ENCODE measurements at places on chromosomes 6 and 20.
A peak's percentile ranks its signal among the peaks of the same experiment; 100 is the strongest.

GRCh38 chr6:79631693-79632172, 604 bp downstream of the SH3BGRL2 start:
- DNase-seq, result no peak

- no peak for DNase-seq
Measured at GRCh38 chr6:40466986-40467539, 120.1 kb downstream of the LRFN2 start.

GRCh38 chr6:4550227-4550597, 226.0 kb upstream of the CDYL start:
- DNase-seq, result no peak

GRCh38 chr20:46940616-46941015, 46.0 kb downstream of the EYA2 start:
- DNase-seq, result no peak

DNA sequence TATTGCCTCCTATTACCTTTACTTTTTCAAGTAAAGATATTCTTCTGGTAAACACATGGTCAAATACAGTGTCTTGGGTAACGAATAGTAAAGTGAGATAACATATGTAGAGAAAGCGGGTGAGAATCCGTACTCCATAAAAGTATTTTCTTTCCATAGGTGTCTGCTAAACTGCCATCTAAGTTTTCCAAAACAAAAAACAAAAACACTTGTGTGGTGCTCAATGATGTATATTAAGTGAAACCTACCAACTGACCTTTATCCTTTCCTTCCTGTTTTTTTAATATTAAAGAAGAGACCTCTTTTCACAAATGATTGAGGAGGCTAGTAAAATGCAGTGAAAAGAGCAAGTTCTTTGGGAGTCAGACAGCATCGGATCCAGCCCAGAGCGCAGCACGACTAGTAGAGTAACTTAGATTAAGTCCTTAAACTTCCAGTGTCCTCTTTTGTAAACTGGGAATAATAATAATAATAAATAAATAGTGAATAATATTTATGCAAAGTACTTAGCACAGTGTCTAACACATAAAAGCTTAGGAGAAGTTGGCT, 437 bp upstream of the CDKAL1 start:
- DNase-seq, result peak; percentile 2

- peak; percentile 50 for DNase-seq
Measured at GRCh38 chr20:62616728-62617621, 25.3 kb upstream of the SLCO4A1 start.

DNA sequence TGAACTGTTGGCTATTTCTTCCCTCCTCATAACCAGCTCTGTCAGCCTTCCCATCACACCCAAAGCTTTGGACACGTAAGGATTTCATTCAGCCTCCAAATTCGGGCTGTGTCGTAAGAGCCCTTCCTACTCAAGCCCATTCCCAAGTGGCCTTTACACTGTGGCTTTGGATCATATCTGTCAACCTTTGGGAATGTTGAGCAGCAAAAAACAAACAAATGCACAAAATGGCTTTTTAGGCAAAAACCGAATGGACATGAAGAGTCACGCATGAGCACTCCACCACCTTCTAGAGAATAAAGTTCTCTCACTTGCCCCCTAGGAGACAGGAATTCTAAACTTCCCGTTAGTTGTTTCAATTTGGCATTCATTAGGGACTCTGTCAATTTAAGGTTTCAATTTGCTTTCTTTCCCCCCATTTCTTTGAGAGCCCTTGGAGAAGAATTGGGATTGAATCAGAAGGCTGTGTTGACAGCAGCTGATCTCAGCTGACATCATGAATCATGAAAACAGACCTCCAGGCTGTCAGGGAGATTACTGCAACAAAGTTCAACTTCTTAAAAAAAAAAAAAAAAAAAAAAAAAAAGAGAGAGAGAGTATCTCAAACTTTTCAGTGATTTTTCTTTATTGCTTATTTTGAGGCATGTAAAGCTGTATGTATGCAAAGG, 110.3 kb downstream of the BCAS1 start:
- no peak for DNase-seq

- no peak for DNase-seq
Measured at GRCh38 chr6:96522465-96523009, 931 bp downstream of the UFL1 start.

- DNase-seq, result no peak
Measured at GRCh38 chr6:101784094-101784493, 390.6 kb downstream of the GRIK2 start.

- DNase-seq, result no peak
Measured at GRCh38 chr20:57996465-57996864, 232.0 kb downstream of the ANKRD60 start.

DNA sequence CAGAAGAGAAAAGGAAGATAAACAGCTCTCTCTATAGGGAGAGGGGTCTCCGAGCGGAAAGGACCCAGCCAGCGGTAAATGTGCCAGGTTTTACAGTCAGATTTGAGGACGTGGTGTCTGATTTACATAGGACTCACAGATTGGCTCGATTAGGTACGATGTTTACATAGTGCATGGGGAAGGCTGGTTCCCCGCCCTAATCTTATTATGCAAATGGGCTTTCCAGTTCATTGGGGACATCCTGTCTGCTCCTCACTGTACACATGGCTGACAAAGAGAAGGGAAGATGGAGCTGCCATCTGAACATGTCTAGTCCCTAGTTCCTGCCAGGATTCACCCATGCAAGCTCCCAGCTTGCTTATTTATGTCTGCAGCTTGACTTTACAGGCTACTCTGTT, 119.9 kb downstream of the RNF144B start:
- no peak for DNase-seq

DNA sequence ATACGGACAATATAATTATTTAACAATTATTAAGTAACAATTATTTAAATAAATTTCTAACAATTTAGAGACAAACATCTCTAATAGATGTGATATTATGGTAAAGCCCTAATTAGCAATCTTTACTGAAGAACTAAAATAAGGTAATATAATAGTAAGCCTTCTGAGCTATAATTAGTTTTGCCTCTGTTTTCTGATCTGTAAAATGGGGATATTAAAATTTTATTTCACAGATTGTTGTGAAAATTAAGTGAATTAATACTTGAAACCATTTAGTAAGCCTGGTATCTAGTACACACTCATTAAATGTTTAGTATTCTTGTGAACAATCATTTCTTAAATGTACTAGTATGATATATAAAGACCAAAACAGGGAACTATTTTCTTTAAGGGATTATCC, 70.3 kb downstream of the CDK19 start:
- DNase-seq, result no peak

Measured in CD4-positive, alpha-beta memory T cell (primary cell).